ENCODE measurements at places on chromosomes 11 and 22. TPM values are rescaled to one million over a fixed set of nuclear protein-coding genes. Genes with fewer than 3 reads are reported as not detected.

Gene E2F8
- 26.8 TPM for total RNA-seq

DNA sequence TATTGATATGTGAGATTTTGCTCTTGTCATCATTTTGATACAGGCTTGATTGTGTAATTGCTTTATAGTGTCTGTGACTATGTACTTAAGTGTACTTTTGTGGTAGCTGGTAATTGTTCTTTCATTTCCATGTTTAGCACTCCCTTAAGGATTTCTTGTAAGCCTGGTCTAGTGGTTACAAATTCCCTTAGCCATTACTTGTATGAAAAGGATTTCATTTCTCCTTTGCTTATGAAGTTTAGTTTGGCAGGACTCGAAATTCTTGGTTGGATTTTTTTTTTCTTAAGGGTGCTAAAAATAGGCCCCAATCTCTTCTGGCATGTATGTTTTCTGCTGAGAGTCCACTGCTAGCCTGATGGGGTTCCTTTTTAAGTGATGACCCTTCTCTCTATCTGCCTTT is 346.8 kb downstream of the JRKL start:
- no peaks in the 10 kb centered on the region for H3K4me1 ChIP-seq
- no peak overlapping the region for H3K27ac ChIP-seq
- DNase-seq: no peak
- no peaks in the 10 kb centered on the region for H3K27me3 ChIP-seq
- H3K4me3 ChIP-seq: no peak overlapping the region

GRCh38 chr22:34414467-34415440 is 494.5 kb upstream of the LARGE1 start:
- H3K4me1 ChIP-seq: no peaks in the 10 kb centered on the region
- H3K36me3 ChIP-seq: no peaks in the 10 kb centered on the region
- no peak overlapping the region for H3K4me3 ChIP-seq
- no peaks in the 10 kb centered on the region for H3K27me3 ChIP-seq
- no peak overlapping the region for H3K27ac ChIP-seq
- DNase-seq: peak; percentile 62

Gene SHANK3
- total RNA-seq: 4.3 TPM

Gene TRIM34
- 6.2 TPM for total RNA-seq

Gene SEPTIN5
- total RNA-seq: 2.5 TPM

DNA sequence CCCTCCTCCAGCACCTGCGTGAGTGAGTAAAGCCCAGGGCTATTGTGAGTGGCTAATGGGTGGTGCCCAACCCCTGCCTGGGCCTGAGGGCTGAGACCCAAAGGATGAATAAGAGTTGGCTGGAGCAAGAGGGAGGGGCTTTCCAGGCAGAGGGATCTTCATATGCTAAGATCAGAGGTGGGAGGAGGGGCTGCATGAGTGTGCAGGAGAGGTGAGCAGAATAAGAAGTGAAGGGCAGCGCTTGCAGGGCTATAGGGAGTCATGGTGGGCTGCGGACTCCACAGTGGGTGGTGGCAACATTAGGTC is 3.9 kb downstream of the EMID1 start:
- no peaks in the 10 kb centered on the region for H3K36me3 ChIP-seq
- no peak overlapping the region for H3K4me3 ChIP-seq
- DNase-seq: no peak

Gene TCP11L1
- total RNA-seq: 14.5 TPM

Gene ADSL
- 26.4 TPM for total RNA-seq

DNA sequence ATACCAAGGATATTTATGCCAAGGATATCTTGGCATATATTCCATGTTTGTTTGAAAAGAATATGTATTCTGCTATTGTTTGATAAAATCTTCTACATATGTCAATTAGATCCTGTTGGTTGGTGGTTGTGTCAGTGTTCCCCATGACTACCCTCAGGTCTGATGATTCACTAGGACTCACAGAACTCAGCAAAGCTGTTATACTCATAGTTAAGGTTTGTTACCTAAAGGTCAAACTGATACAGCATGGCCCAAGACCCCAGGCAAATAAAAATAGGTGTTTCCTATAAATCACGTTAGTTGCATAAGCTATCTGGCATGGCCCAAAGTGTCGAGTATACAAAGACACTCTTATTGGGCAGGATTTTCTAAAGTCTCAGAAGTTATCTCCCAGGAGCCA is 30.2 kb upstream of the B3GNT6 start:
- H3K4me1 ChIP-seq: no peaks in the 10 kb centered on the region
- H3K36me3 ChIP-seq: no peaks in the 10 kb centered on the region
- H3K27ac ChIP-seq: no peak overlapping the region
- DNase-seq: no peak
- no peak overlapping the region for H3K4me3 ChIP-seq

GRCh38 chr11:74021998-74022397 is 13.1 kb upstream of the UCP3 start:
- DNase-seq: no peak
- H3K4me1 ChIP-seq: peaks cover 7% of the 10 kb centered on the region
- no peaks in the 10 kb centered on the region for H3K36me3 ChIP-seq
- H3K27ac ChIP-seq: no peak overlapping the region
- H3K27me3 ChIP-seq: no peaks in the 10 kb centered on the region
- H3K4me3 ChIP-seq: no peak overlapping the region

Gene TECTA
- total RNA-seq: 0.20 TPM

DNA sequence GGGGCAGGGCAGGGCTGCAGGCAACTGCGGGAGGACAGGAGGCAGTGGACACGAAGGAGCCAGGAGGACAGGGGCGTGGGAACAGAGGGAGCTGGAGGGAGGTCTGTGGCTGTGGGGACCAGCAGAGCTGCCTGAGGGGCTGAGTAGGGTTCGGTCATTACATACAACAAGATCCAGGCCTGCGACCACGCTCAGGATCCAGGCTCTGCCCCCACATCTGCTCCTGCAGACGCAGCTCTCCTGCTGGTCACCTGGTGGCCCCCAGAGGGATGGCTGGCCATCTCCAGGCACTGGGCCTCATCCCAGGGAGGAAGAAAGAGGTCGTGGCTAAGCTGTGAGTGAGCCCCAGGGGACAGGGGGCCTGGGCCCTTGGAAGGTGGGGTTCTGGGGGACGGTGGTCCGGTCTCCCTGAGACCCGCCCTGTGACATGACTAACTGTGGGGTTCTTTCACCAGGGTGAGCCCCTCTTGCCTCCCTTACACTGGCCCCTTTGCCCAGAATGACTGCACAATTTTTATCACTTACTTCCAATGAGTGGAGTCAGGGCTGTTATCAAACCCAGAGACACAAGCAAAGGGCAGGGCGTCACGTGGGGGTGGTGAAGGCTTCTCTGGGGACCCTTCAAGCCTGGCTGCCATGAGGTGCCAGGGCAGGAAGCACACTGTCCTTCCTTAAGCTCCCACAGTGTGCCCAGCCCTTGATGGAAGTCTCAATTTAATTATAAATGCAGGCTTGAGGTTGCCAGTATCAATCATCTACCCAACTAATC is 6.7 kb upstream of the APOBEC3A start:
- no peaks in the 10 kb centered on the region for H3K4me1 ChIP-seq
- DNase-seq: no peak
- peak overlapping the region; percentile 28 for H3K27ac ChIP-seq
- H3K27me3 ChIP-seq: no peaks in the 10 kb centered on the region
- H3K4me3 ChIP-seq: no peak overlapping the region
- H3K36me3 ChIP-seq: no peaks in the 10 kb centered on the region

DNA sequence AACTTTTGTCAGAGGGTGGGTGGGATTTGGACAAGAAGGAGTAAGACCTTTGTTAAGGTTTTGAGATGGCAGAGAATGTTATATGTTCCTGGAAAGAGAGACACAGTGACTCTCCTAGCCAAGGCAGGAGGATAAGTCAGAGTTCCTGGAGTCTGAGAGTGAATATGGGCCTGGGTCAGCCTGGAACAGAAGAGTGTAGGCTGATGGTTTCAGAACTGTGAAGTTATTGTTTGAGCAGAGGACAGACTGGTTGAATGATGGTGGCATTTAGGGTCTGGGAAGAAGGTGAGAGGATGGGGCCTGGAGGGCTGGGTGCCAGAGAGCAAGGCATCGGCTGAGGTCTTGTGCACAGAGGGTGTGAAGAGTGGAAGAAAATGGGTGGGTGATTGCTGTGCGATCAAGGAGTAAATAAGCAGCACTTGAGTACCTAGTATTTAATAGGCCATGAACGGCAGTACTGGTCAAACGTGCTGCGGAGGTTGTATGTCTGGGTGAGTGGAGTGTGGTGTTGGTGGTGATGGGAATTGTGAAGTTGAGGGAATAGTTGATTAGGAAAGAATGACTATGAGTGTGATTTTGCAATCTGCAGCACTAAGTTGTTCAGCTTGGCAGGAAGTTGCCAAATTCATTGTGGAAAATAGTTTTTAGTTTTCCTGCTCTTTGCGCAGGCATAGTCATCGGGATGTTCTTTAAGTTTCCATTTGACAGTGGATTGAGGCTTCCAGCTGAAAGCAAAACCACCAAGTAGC is 1.8 kb downstream of the PANX1 start:
- H3K36me3 ChIP-seq: no peaks in the 10 kb centered on the region
- no peak for DNase-seq
- H3K27me3 ChIP-seq: no peaks in the 10 kb centered on the region
- peak overlapping the region; percentile 89 for H3K27ac ChIP-seq

- no peaks in the 10 kb centered on the region for H3K36me3 ChIP-seq
- H3K4me3 ChIP-seq: no peak overlapping the region
- no peak overlapping the region for H3K27ac ChIP-seq
Measured at GRCh38 chr11:86575208-86575855, 97.1 kb downstream of the ME3 start.

DNA sequence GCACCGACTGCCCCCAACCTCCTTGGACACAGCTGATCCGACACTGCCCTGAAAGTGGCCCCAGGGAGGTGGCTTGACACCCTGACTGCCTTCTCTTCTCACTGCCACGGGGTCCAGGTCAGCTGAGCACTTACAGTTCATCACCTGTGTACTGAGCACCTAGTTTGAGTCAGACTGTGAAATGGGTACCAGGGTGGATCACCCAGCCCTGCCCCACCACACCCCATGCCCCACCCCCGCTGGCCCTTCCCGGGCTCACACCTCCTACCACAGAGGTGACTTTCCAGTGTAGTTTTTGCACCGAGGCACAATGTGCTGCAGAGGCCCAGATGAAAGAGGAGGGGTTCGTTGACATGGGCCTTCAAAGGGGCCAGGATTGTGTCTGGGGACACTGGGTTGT is 59.5 kb downstream of the PRDM11 start:
- H3K27ac ChIP-seq: no peak overlapping the region
- H3K4me3 ChIP-seq: no peak overlapping the region
- H3K27me3 ChIP-seq: no peaks in the 10 kb centered on the region
- no peaks in the 10 kb centered on the region for H3K4me1 ChIP-seq

- H3K4me3 ChIP-seq: no peak overlapping the region
- DNase-seq: no peak
- H3K4me1 ChIP-seq: no peaks in the 10 kb centered on the region
- H3K36me3 ChIP-seq: no peaks in the 10 kb centered on the region
Measured at GRCh38 chr11:130675917-130676316, 227.5 kb downstream of the ADAMTS15 start.

DNA sequence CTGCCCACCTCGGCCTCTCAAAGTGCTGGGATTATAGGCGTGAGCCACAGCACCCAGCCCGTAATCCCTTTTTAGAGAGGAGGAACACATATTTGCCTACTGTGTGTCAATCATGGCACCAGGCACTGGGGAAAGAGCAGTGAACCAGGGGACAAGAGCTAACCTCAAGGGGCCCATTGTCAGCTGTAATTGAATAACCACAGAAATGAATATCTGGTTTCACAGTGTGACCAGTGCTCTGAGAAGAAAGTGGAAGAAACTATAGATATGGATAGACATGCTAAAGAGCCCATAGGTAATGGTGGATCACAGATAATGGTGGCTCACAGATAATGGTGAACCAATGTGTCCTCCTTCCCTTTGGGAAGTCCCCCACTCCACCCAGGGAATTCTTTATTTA is 8.6 kb upstream of the KCTD14 start:
- H3K36me3 ChIP-seq: no peaks in the 10 kb centered on the region
- H3K27me3 ChIP-seq: no peaks in the 10 kb centered on the region
- no peak for DNase-seq
- no peak overlapping the region for H3K27ac ChIP-seq

Gene HEPN1
- total RNA-seq: not detected

DNA sequence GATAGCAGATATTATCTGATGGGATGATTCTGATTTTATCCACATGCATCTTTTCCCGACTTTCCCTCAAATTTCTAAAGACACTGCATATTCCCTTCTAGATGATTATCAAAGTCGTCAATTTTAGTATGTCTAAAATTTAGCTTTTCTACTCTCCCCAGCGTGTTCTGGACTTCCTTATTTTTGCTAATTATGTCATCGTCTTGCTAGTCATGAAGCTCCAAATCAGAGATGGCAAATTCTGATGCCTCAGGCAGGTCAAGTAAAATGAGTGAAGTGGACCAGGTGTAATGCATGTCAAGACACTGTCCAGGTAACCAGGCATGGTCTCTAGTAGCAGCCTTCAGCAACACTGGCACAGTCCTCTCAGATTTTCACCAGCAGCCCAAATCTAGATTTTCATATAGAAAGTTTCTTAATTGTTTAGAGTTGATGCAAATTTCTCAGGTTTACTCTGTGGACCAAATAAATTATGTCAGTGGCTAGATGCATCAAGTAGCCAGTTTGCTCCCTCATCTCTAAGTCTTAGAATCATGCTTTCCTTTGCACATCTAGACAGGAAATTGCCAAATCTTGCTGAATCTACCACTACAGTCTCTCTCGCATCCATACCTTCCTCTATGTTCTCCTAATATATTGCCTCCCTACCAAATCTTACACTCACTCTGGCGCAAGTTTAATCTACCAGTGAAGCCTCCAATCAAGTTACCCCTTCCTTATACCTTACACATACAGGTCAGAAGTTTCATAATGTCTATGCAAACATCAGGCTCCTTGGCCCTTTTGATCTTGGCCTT is 10.6 kb downstream of the HSD17B12 start:
- H3K4me1 ChIP-seq: no peaks in the 10 kb centered on the region
- no peak overlapping the region for H3K4me3 ChIP-seq
- H3K27me3 ChIP-seq: no peaks in the 10 kb centered on the region
- H3K36me3 ChIP-seq: no peaks in the 10 kb centered on the region

Gene SYT8
- 3.5 TPM for total RNA-seq

GRCh38 chr11:1488575-1489180 is 2.1 kb upstream of the MOB2 start:
- H3K36me3 ChIP-seq: no peaks in the 10 kb centered on the region
- H3K4me1 ChIP-seq: peaks cover 21% of the 10 kb centered on the region
- no peak for DNase-seq

Gene ZNF215
- 3.6 TPM for total RNA-seq

DNA sequence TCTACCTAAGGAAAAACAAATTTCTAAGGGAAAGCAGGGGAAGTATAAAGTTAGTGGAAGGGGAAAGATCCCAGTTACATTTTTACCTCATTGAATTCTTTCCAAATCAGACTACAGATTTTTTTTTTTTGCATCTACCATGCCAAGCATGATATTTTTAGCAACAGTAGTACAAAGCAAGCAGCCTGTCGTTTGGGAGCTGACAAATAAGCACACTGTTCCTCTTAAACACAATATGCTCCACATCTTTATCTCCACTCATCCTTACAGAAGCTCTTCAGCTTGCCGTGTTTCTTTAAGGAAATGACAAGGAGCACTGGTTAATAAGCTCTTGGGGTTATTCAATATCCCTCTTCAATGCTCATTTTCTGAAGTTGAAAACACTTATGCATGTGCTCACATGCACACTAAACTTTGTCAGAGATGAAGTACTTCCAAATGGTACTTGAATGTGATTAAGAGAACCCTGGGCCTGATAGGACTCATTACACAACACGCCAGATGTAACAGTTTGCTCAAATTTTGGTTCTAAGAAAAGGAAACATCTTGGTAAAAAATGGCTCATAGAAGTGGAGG is 53.8 kb downstream of the PAX6 start:
- H3K4me3 ChIP-seq: no peak overlapping the region
- no peaks in the 10 kb centered on the region for H3K27me3 ChIP-seq

GRCh38 chr11:38332046-38332445 is 1734.0 kb upstream of the RAG2 start:
- no peaks in the 10 kb centered on the region for H3K27me3 ChIP-seq
- no peak overlapping the region for H3K27ac ChIP-seq
- no peak for DNase-seq
- no peaks in the 10 kb centered on the region for H3K4me1 ChIP-seq
- H3K4me3 ChIP-seq: no peak overlapping the region
- no peaks in the 10 kb centered on the region for H3K36me3 ChIP-seq

Data from colonic mucosa (tissue), 4 donors.